MCF 10A (cell line): ENCODE measurements at places on chromosomes 2 and 18.
A peak's percentile ranks its signal among the peaks of the same experiment; 100 is the strongest.

- DNase-seq: no peak
Measured at GRCh38 chr2:25221579-25221978, 53.2 kb upstream of the POMC start.

DNA sequence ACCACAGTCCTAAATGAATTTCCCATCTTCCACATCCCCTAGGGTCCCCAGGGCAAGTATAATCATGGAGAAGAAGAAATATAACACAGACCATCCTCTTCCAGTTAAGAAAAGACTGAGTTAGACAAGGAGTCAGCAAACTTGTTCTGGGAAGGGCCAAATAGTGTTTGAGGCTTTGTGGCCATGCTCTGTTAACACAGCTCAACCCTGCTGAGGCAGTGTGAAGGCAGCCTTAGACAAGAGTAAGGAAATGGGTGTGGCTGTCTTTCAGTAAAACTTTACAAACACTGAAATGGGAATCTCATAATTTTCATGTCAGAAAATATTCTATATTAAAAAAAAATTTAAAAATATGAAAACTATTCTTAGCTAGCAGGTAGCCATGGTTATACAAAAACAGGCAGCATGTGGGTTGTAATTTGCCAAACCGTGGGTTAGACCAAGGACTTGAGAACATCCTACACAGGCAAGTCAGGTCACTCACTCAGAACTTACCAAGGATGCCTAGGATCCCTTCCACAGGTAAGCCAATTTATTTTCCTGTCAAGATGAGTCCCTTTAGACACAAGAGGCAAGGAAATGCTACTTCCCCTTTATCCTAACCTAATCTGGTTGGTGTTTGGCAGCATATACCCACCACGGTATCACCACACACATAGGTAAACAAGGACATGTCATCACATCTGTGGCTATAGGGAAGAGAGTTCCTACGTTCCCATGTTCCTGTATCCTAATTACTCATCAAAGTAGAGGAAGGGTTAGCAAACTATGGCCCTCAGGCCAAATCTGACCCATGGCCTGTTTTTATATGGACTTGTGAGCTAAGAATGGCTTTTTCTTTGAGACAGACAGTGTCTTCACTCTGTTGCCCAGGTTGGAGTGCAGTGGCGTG lies 31.9 kb downstream of the C2orf74 start:
- peak; percentile 36 for DNase-seq

GRCh38 chr18:37484983-37485834 lies 80.4 kb downstream of the CELF4 start:
- DNase-seq: no peak

DNA sequence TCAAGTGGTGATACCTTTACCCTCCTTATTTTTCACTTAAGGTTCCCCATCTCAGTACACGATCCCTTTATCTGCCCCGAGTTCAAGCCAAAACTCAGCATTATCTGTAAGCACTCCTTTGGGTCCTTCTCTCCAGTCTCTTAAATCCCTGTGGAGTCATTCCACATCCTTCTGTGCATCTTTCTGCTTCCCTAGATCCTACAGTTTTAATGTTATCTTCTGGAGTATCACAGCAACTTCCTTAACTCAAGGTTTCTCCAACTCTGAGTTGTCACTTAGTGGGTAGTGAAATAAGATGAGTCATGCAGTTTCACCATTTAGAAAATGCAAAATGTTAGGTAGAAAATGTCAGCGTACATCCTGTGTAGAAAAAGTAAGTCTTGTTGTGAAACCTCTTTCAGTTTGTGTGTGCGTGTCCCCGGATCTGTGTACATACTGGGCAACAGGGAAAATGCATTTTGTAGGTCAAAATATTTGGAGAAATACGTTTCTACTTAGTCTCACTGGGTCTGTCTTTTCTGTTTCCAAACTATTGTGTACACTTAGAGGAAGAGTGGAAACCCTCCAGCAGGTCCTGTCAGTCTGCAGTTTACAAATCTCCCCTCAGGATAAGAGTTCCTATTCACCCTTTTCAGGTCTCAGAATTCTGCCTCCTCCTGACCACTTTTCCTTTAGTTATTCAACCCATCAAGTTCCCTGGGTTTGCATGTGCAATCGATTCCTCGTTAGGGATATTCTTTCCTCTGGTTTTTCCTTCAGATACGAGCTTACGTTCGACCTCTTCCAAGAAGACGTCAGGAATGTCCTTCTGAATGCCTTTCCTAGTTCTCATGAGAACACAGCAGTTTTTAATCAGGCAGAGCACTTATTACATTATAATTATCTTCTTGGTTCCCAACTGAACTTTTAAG lies 154.8 kb downstream of the TGIF1 start:
- peak; percentile 91 for DNase-seq

GRCh38 chr18:68969027-68969426 lies 171.1 kb downstream of the CCDC102B start:
- DNase-seq: no peak

DNA sequence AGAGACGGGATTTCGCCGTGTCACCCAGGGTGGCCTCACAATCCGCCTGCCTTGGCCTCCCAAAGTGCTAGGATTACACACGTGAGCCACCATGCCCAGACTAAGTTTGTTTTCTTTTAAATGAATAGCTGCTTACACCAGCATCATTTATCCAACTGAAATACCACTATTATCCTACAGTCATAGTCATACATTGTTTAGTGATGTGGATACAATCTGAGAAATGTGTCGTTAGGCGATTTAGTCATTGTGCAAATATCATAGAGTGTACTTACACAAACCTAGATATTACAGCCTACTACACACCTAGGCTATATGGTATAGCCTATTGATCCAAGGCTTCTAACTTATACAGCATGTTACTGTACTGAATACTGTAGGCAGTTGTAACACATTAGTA lies 10.3 kb downstream of the ZC3H15 start:
- DNase-seq: no peak

- no peak for DNase-seq
Measured at GRCh38 chr2:26654061-26654340, 12.8 kb upstream of the CIB4 start.

- no peak for DNase-seq
Measured at GRCh38 chr2:69260666-69261065, 126.4 kb downstream of the GFPT1 start.

- DNase-seq: no peak
Measured at GRCh38 chr18:79300413-79300812, 95.3 kb upstream of the NFATC1 start.

GRCh38 chr2:177930916-177931315 lies 141.7 kb downstream of the PDE11A start:
- DNase-seq: peak; percentile 32

DNA sequence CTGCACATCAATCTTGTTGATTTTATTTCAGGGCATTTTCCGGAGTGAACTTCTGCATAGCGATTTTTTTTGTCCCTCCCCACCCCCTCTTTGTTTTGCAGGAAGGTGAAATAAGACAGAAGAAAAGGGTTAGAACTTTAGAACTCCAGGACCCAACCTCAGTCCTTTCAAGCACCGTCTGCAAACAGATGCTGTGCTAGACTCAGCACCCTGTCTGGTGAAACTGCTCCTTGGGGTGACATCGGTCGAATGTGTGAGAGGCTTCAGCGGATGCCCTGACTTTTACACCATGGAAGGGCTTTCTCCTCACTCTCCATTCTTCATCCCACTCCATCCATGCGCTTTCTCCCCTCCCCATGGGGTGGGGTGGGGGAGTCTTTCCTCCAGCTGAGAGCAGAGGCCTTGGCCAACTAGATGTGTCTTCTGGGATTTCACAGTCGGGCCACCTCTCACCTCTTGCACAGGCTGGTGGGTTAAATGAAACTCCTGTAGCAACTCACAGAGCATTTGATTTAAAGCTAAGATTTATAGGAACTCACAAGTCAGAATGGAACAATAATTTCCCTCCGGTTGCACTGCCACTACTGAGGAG lies 43.3 kb upstream of the EDAR start:
- DNase-seq: no peak

DNA sequence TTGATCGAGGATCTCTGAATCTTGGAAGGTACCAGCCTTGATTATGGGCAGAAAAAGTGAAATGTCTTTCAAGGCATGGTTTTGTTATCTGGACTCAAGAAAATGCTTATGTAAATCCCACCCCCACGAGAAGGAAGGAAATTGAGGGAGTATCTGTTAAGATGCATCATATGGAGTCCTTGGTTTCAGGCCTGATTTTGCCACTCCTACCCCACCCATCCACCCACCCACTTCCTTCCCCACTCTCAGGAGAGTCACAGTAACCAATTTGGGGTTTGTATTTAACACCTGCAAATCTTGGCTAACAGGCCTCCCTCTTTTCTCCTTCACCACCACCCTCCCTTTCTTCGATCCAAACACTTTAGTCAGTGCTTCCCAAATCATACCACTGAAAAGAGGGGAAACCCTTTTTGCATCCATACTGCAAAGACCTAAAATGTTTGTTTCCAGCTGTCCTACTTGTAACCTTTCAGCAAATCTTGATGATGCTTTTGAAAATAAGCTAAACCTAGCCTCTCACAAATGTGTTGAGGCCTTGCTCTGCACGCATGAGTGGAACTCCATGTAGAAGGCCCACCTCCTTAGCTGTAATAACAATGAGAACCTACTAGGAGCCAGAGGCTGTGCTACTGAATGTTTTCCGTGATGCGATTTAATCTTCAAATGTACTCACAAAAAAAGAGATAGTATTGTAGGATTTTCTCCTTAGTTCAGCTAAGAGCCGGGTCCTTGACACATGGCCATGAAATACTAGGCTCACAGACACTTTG lies 34.8 kb downstream of the POU3F3 start:
- no peak for DNase-seq

DNA sequence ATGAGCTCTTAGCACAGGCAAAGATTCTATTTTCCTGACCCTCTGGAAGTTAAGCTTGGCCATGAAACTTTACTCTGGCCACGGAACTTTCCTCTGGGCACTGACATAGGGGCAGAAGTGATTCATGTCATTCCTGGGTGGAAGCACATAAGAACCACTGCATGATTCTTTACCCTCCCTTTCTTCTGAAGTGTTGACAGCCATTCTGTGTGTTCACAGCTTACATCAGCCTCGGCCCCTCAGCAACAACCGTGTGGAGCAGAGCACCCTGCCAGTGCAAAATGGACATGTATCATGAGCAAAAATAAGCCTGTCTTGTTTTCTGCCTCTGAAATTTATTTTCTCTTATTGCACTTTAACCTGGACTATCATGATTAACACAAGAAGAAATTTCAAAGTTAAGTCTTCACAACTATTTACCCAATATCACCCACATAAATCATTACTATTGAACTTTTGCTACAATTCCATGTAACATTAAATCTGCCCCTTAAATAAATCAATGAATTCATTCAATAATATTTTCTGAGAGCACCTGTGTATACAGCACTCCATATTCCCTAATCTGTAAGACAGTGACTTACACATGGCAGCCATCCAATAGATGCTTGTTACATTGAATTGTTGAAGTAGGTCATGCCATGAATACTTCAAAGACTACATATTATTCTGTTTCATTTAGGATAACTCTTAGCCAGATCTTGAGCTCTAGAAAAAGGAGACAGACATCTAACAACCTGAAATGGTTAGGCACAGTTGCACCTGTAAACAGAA lies 531.9 kb downstream of the IRS1 start:
- no peak for DNase-seq

DNA sequence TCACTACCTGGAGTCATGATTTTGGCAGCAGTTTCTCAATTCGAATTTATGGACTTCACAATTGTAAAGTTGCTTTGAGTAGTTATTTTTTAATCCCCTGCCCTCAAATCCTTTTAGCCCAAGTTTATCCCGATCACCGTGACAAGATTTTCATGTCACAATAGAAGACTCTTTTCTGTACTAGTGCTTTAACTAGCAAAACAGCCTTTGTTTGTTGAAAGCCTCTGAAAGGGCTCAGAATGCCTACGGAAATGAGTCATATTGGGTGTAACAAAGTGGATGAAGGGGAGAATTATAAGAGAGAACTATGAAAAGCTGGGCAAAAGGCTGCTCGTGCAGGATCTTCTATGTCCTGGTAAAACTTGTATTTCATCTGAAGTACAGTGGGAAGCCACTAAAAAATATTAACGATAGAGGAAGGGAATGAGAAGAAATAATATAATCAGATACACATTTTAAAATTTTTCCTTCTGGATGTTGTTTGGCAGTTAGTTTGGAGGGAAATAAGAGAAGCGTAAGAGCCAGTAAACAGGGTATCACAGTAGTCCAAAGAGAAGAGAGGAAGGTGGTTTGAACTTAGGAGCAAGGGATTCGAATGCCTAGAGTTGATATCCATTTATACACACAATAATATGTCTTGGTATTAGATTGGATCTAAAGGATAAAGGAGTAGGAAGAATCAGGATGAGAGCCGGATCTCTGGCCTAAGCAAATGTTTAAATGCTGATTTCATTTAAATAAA lies 114.9 kb downstream of the GALNT13 start:
- peak; percentile 52 for DNase-seq

DNA sequence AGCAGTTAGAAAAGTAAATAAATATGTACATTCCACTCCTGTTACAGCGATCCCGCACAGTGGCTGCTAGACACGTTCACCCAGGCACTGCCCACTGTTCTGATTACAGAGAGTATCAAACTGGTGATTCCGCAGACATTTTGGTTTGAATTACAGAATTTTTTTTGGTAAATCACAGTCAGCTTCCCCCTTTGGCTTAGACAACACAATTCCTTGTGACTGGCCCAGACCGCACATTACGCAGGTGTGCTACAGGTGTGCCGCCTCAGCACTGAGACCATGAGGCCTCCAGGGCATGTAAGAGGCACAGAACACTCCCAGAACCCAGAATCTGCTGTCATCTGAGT lies 112.3 kb downstream of the PXDN start:
- DNase-seq: peak; percentile 76

DNA sequence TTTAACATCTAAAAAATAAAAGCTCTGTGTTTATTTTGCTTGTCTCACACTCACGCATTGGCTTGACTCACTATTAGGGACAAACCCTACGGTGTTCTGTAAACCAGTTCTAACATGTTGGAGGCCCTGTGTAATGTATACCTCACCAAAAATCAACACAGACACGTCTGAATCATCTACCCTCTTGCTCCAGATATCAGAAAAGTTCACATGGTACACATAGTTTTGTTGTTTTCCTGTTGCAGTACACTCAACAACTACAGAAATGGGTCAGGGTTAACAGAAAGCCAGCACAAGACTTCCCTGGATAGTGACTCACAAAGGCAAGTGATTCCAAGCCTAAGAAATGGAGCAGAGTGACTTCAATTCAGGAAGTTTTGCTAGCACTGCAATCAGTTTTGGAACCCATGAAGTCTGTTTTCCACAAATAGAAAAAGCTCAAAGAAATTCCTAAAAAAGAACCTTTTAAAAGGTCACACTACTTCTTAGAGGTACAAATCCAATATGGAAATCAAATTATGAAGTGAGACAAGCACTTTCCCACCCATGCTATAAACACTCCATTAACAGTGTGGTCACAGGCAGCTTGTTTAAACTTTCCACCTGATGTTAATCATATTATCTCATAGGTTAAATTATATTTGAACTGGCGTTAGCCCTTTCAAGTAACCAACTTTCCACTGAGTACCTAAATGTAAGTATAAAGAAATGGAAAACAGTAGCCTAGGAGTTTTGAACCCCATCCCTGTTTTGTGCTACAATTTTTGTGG lies 87.4 kb downstream of the GAREM1 start:
- peak; percentile 97 for DNase-seq

DNA sequence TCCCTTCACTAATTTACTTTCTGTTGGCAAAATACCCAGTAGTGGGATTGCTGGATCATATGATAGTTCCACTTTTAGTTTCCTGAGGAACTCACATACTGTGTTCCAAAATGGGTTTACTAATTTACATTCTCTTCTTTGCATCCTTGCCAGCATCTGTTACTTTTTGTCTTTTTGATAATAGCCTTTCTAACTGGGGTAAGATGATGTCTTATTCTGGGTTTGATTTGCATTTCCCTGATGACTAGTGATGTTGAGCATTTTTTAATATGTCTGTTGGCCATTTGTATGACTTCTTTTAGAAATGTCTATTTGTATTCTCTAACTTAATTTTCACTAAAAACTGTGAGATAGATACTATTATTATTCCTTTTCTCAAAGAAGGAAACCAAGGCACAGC lies 411.7 kb downstream of the SOCS6 start:
- DNase-seq: no peak
